HFFc6 (cell line): ENCODE measurements at places on chromosomes 6 and 20. TPM values are rescaled to one million over a fixed set of nuclear protein-coding genes. Genes with fewer than 3 reads are reported as not detected.
A peak's percentile ranks its signal among the peaks of the same experiment; 100 is the strongest.

- peak; percentile 41 for DNase-seq
- H3K27me3 ChIP-seq: no peaks in the 10 kb centered on the region
- H3K4me3 ChIP-seq: no peak overlapping the region
- H3K36me3 ChIP-seq: no peaks in the 10 kb centered on the region
- H3K4me1 ChIP-seq: peaks cover 12% of the 10 kb centered on the region
Observed at GRCh38 chr6:126112171-126112632, 125.9 kb downstream of the TRMT11 start.

GRCh38 chr20:22339946-22340345 lies 244.4 kb downstream of the FOXA2 start:
- no peak overlapping the region for H3K4me3 ChIP-seq
- DNase-seq: no peak
- H3K4me1 ChIP-seq: peaks cover 6% of the 10 kb centered on the region
- H3K27ac ChIP-seq: no peak overlapping the region
- H3K36me3 ChIP-seq: no peaks in the 10 kb centered on the region

GRCh38 chr6:48135323-48136084 lies 24.5 kb upstream of the PTCHD4 start:
- H3K27ac ChIP-seq: peak overlapping the region; percentile 61
- H3K4me1 ChIP-seq: peaks cover 17% of the 10 kb centered on the region
- peak overlapping the region; percentile 13; the same call in 1 of the 2 replicates for H3K4me3 ChIP-seq
- no peaks in the 10 kb centered on the region for H3K27me3 ChIP-seq
- H3K36me3 ChIP-seq: no peaks in the 10 kb centered on the region
- DNase-seq: peak; percentile 0

- peaks cover 7% of the 10 kb centered on the region; the same call in 1 of the 2 replicates for H3K36me3 ChIP-seq
- no peak overlapping the region for H3K4me3 ChIP-seq
- H3K27me3 ChIP-seq: peaks cover 2% of the 10 kb centered on the region; the same call in 1 of the 2 replicates
- DNase-seq: no peak
- no peaks in the 10 kb centered on the region for H3K4me1 ChIP-seq
Observed at GRCh38 chr6:167548451-167548850, 223.6 kb downstream of the TTLL2 start.

GRCh38 chr6:77425671-77426070 lies 37.6 kb downstream of the HTR1B start:
- no peak for DNase-seq
- no peaks in the 10 kb centered on the region for H3K36me3 ChIP-seq
- H3K4me1 ChIP-seq: peaks cover 14% of the 10 kb centered on the region; the same call in 1 of the 2 replicates
- no peaks in the 10 kb centered on the region for H3K27me3 ChIP-seq
- H3K27ac ChIP-seq: no peak overlapping the region
- no peak overlapping the region for H3K4me3 ChIP-seq

Gene BACH2
- total RNA-seq: not detected in 3 replicates

- H3K36me3 ChIP-seq: no peaks in the 10 kb centered on the region
- H3K27ac ChIP-seq: no peak overlapping the region
- DNase-seq: peak; percentile 15
- H3K4me1 ChIP-seq: 0 out of 2 replicates have a peak, but pooled peaks cover 7% of the 10 kb centered on the region
- H3K27me3 ChIP-seq: peaks cover 12% of the 10 kb centered on the region
Observed at GRCh38 chr6:106981926-106982325, 7.4 kb upstream of the CD24 start.
